Activated CD4-positive, alpha-beta T cell treated with anti-CD3 and anti-CD28 coated beads, Interleukin-2, amount 50 U/mL, for 24 hours (primary cell): ENCODE measurements at places on chromosomes 3 and 15.

DNA sequence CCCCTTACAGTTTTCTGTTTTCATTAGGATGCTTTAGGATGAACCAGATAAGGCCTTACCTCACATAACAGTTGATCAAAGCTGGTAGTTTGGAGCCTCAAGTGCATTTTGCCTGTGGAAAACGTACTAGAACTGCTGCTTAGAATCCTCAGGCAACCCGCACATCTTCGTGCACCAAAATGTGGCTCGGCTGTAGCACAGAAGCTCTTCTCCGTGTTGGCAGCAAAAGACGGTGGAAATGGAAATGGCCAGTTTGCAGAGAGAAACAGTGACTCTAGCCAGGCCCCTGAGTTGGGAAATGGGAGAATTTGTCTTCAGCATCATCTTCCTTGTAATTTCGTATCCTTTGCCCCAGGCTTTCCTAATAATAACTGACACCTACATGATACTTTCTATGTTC lies 20.6 kb downstream of the TLNRD1 start:
- no peak for DNase-seq

- no peak for DNase-seq
Measured at GRCh38 chr3:126367316-126367805, 10.2 kb upstream of the KLF15 start.

GRCh38 chr3:99868311-99868646 lies 50.6 kb downstream of the CMSS1 start:
- DNase-seq, result no peak

DNA sequence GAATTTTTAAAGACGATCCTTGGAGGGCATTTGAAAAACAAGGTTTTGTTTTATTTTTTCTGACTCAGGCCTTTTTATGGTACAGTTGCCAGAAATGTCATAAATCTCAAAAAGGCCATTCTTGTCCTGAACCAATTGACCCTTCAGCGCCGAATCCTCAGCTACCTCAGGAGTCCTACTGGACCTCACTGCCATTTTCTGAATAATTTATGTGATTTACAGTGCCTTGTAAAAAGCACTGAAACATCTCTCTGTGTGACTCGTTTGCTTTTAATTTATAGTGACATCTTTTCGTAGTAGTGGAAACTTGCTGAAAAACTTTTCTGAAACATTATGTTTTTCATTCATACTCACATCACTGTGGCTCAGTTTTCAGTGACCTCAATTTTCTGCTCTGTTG lies 72.2 kb upstream of the ARL6 start:
- no peak for DNase-seq

GRCh38 chr15:81572190-81572589 lies 198.2 kb upstream of the TMC3 start:
- no peak for DNase-seq

DNA sequence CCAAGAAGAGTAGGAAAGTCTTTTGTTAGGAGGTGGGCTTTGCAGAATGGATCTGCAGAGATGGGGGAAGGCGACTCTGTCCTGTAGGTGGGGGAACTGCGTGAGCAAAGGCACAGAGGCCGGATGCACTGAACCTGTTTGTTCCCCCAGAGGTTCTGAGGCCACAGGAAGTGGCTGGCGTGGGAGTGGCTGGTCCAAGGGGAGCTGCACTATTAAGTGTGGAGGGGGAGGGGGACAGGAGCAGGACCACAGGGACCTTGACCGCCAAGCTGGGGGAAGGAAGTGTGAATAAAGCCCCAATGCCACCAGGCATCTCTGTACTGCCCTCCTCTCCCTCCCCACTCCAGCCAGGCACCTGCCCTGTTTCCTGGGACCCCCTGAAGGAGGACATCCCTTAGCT lies 51.8 kb downstream of the CYP11A1 start:
- DNase-seq, result no peak
